K562 (cell line): ENCODE measurements at places on chromosomes 4 and X.

DNA sequence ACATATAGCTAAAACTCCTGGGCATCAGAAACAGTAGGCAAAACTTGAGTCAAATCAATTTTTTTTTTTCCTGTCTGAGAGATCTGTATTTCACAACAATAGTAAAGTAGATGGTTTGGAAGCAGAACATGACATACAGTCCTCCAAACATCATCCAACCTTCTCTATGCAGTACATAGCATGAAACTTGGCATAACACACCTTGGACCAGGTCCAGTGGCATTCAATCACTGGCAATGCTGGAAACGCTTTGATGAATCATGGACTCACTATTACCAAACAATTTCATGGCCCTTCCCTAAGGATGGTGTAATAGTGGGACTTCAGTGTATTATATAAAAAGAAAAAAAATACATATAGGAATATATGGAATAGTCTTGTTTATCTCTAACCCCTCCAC is 154.6 kb downstream of the FMR1NB start:
- DNase-seq: no peak

DNA sequence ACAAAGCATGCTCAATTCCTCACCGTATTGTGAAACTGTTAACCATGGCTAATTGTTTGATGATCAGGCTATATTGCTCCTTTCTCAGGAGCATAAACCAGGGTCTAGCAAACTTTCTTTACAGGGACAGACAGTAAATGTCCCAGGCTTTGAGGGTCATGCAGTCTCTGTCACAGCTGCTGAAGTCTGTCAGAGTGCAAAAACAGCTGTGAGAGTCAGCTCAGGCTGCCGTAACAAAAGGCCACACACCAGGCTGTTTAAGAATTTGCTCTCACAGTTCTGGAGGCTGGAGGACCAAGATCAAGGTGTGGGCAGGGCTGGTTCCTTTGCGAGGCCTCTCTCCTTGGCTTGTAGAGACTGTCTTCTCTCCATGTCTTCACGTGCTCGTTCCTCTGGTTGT is 75.6 kb downstream of the GPR143 start:
- no peak for DNase-seq

DNA sequence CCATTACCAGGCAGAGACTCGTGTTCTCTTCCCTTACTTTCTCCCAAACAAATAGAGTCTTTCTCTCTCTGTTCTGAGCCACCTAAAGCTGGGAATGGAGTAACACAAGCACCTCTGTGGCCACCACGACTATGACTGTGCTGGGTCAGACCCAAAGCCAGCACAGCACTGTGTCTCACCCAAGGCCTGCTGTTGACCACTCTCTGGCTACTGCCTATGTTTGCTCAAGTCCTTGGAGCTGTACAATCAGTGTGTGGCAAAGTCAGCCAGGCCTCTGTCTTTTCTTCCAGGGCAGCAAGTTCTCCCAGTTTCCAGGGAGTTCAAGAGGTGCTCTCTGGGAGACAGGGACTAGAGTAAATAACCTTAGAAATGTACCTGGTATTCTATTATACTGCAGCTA is 239.4 kb downstream of the FAM47A start:
- no peak for DNase-seq

- DNase-seq: no peak
Observed at GRCh38 chrX:98357146-98357545, 1473.4 kb downstream of the RPA4 start.
